DMS53 (cell line): ENCODE measurements at places on chromosomes 4 and X.

GRCh38 chr4:172547724-172548123 lies 620.9 kb upstream of the GALNT7 start:
- peak; percentile 66 for DNase-seq

- DNase-seq, result no peak
Measured at GRCh38 chr4:34245276-34245675, 1999.0 kb downstream of the ARAP2 start.

- no peak for DNase-seq
Measured at GRCh38 chr4:181138116-181138515, 1105.1 kb upstream of the TENM3 start.

- no peak for DNase-seq
Measured at GRCh38 chr4:11293866-11294265, 134.8 kb downstream of the HS3ST1 start.

GRCh38 chr4:4341861-4342650 lies 44.8 kb upstream of the NSG1 start:
- no peak for DNase-seq

DNA sequence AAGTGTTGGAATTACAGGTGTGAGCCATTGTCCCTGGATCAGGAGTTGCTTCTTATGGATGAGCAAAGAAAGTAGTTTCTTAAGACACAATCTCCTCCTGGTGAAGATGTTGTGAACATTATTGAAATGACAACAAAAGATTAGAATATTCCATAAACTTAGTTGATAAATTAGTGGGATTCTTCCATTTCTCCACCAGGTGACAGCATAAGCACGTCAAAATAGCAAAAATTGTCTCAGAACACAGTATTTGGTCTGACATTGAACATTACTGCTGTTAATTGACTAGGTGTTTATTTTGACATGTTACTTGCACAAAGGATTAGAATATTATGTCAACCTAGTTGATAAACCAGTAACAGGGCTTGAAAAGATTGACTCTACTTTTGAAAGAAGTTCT lies 21.6 kb downstream of the CLDN34 start:
- DNase-seq, result peak; percentile 14

DNA sequence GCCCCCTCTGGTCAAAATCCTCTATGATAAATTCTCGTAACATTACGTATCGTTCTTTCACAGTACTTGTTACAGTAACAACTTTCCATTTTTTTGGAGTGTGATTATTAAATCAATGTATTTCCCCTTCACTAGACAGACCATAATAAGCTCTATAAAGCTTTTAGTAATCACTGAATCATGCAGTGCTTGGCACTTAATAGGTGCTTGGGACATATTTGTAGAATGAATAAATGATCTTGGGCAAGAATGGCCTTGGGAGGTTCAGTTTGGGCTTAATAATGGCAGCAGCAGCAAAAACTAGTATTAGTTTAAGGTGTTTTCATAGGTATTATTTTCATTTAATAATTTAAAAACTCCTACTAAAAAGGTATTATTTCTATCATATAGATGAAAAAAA lies 33.4 kb upstream of the SFRP2 start:
- DNase-seq, result no peak

DNA sequence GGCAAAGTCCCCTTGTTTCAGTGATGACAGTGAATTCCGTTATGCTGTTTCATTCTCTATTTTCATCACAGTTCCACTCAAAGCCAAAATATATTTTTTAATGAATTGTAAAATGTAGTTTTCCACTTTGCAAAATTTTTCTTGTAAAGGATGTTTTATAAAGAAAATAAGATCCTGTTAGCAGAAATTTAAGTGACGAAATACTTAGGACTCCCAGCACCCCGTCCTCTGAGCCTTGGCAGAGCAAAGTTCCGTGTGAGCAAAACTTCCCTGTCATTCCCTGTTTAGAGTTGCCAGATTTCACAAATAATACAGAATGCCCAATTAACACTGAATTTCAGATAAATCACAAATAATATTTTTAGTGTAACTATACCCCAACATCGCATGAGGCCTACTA lies 81.0 kb upstream of the RBPJ start:
- no peak for DNase-seq

DNA sequence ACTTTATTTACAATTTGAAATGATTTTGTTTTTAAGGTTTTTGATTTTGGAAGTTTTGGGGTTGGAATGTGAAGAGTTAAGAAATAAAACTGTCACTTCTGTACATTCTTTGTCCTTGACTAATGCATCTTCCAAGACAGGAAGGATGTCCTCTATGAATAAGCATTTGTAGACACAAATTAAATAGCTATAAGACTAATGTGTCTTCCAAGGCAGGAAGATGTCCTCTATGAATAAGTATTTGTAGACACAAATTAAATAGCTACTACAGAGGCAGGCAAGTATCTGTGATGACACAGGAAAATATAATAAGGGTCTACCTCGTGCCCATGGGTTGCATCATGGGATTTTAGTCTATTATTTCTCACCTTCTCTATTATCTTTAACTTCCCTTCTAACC lies 14.5 kb downstream of the PRSS48 start:
- DNase-seq, result no peak

- DNase-seq, result no peak
Measured at GRCh38 chr4:121885115-121885514, 14.8 kb upstream of the BBS7 start.

GRCh38 chrX:100768679-100769338 lies 36.9 kb upstream of the SYTL4 start:
- peak; percentile 77 for DNase-seq

- peak; percentile 32 for DNase-seq
Measured at GRCh38 chr4:112361181-112361791, 64.1 kb downstream of the ALPK1 start.
